ENCODE measurements at places on chromosomes 6 and 20. TPM values are rescaled to one million over a fixed set of nuclear protein-coding genes. Genes with fewer than 3 reads are reported as not detected.

Gene MANEA
- 9.8 TPM for total RNA-seq

Gene ASIP
- total RNA-seq: 0.61 TPM

Gene SNX14
- 141 TPM for total RNA-seq

Gene GPLD1
- 0.90 TPM for total RNA-seq

Gene NKX2-2
- not detected for total RNA-seq

- no peak for DNase-seq
Measured at GRCh38 chr6:98937351-98937750, 10.4 kb downstream of the FBXL4 start.

- no peak for DNase-seq
Measured at GRCh38 chr20:38104285-38104684, 60.8 kb downstream of the TGM2 start.

GRCh38 chr6:54291146-54291545 lies 17.1 kb upstream of the TINAG start:
- DNase-seq: no peak

DNA sequence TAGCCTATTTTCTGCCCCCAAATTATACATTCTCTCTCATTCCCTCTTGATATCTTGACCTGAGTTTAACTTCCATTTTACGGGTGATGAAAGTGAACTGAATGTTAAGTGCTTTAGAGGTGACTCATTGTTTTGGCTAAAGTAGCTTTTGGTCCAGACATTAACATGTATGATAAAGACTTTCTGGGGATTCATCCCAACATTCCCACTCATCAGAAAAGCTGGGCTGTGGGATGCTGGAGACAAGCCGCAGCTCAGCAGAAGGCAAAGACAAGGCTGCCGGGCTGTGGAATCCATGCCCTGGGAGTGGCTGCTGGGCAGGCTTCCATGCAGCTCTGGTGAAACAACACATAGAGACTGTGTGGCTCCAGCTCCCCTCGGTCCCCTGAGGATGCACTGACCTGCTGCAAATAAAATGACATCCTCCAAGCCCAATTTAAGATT lies 89.9 kb upstream of the SYNDIG1 start:
- DNase-seq: no peak

Measured in adrenal gland (tissue), 19 donors.